T-cell (primary cell): ENCODE measurements at places on chromosomes 12 and 14.

GRCh38 chr14:104843006-104843405 is 22.1 kb upstream of the CEP170B start:
- no peak for DNase-seq

GRCh38 chr14:32588448-32589320 is 259.6 kb downstream of the AKAP6 start:
- no peak for DNase-seq

DNA sequence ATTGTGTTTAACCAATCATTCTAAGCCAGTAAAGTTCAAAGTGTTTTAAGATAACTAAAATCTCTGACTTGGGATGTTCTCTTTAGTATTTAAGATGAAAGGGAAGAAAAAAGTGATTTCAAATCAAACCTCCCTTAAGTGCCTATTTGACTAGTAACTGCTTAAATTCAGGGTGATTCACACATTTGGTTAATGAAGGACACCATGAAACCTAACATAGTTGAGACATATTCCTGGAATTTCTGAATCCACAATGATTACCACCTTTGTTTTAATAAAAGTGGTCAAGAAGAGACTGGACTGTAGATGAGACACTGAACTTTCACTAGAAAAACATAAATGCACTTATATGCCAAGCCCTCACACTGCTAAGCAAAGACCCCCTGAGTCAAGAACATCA is 138.7 kb downstream of the MED13L start:
- DNase-seq: no peak

GRCh38 chr12:33322519-33322918 is 117.1 kb downstream of the SYT10 start:
- DNase-seq: no peak

GRCh38 chr12:116339800-116340371 is 62.4 kb upstream of the MED13L start:
- DNase-seq: no peak
